Upper lobe of left lung (tissue), 6 donors: ENCODE measurements at places on chromosomes 3 and 15. TPM values are rescaled to one million over a fixed set of nuclear protein-coding genes. Genes with fewer than 3 reads are reported as not detected.

Gene ZNF592
- 30.9 TPM for total RNA-seq

Gene CMTM8
- 28.9 TPM for total RNA-seq

Gene SUCNR1
- 2.4 TPM for total RNA-seq

Gene IL17RC
- 83.8 TPM for total RNA-seq

DNA sequence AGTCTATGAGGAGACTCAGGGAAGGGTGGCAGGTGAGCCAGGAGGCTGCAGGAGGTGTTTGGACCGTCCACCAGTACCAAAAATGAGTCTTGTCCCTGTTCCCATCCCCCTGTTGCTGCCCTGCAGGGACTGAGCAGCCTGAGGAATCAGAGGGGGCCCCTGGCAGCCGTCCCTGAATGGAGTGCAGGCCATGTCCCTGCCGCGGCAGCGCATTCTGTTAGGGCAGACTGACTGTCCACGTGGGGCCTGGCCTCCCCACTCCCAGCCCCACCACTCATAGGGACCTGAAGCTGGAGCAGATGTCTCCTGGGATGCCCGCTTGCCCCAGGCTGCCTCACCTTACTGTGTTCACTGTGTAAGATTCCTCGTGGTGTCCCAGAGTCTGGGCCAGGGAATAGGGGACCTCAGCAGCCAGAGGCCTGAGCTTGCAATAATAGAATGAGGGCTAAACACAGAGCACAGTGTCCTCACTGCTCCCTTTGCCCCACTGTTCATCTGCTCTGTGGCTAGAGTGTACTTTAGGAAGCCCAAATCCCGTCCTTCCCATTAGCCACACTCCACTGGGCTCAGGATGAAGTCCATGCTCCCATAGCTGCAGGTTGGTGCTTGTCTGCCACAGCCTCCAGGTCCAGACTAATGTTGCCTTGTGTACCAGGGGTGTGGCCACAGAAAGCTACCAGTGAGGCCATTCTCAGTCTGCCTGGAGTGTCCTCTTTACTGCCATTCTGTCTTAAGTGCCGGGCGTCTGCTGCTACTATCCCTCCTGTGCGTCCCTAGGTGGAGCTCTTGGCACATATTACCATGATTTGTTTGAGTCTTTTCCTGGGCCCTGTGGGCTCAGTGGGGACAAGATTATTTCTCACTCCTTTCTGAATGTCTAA lies 63.2 kb downstream of the HCN4 start:
- peak; percentile 59 for DNase-seq
- H3K27me3 ChIP-seq, result no peaks in the 10 kb centered on the region
- H3K4me1 ChIP-seq, result no peaks in the 10 kb centered on the region
- H3K36me3 ChIP-seq, result peaks cover 30% of the 10 kb centered on the region
- H3K4me3 ChIP-seq, result no peak overlapping the region
- no peak overlapping the region for H3K27ac ChIP-seq

GRCh38 chr3:160448845-160449635 lies 546 bp downstream of the TRIM59 start:
- H3K27me3 ChIP-seq, result no peaks in the 10 kb centered on the region
- no peak for DNase-seq
- H3K27ac ChIP-seq, result peak overlapping the region; percentile 58
- peak overlapping the region; percentile 60 for H3K4me3 ChIP-seq
- H3K36me3 ChIP-seq, result no peaks in the 10 kb centered on the region

Gene GORASP1
- total RNA-seq, result 71.6 TPM

Gene NLGN1
- total RNA-seq, result under 0.01 TPM

GRCh38 chr15:77032647-77033416 lies 37.9 kb downstream of the PSTPIP1 start:
- no peak for DNase-seq
- no peak overlapping the region for H3K4me3 ChIP-seq
- H3K4me1 ChIP-seq, result peaks cover 24% of the 10 kb centered on the region
- H3K27ac ChIP-seq, result no peak overlapping the region
- no peaks in the 10 kb centered on the region for H3K27me3 ChIP-seq

DNA sequence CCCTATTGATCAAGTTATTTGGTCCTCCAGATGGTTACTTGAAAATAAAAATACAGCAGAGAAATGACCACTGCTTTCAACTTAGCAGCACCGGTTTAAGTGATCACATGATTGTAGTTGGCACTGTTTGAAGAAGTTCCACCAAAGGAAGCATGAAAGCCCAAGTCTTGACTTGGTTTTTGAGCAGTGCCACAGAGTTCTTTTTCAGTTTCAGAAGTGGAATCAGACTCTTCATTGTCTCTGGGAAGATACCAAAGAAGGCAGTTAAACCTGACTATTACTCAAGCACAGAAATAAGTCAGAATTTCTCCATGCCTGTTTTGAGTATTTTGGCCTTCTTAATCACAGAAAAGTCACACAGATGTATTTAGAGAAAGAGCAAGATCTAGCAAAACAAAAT lies 66.7 kb downstream of the BBX start:
- H3K4me1 ChIP-seq, result no peaks in the 10 kb centered on the region
- H3K36me3 ChIP-seq, result no peaks in the 10 kb centered on the region
- H3K4me3 ChIP-seq, result no peak overlapping the region

Gene PRTG
- 15.7 TPM for total RNA-seq

DNA sequence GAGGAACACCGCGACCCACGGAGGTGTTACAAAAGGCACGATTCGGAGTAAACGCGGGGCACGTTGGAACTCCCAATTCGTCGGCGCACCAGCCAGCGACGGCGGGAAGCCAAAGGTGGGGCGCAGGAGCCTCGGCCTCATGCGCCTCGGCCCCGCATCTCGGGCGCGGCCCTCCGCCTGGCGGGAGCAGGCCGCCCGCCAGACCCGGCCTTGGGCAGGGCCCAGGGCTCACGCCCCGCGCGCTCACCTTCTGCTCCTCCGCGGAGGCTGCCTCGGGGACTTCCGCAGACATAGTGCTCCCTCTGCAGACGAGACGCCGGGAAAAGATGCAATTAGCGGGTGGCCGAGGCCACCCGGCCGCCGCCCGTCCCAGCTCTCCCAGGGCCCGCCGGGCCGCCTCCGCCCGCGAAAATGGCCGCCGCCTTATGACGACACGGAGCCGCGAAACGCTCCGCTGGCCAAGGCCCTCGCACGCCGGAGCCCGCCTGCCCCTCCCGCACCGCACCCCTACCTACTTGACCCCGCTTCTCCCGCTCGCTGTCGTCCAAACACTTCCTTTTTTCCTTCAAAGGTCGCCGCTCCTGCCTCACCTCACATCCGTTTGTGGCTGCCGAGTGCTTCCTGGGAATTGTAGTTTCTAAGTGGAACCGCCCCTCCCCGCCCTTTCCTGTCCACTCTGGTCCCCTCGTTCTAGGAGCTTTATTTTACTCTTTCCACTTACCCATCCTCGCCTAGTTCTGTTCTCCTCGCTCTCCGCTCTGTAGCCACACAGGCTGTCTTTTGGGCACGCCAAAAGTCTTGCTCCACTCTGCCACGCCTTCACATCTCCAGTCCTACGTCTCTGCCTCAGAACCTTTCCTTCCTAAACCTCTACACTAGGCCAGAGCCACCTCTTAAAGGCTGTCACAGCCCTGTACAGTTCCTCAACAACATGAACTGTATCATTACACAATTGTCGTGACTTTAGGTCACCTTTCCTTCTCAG lies at the start of gene ARPP19:
TSS of gene ARPP19 (minus strand) at position 430 of the 985 bp plus-strand sequence. CDS start at position 292, 138 bp downstream.
- peak within 1 kb of the TSS; percentile 77 for H3K4me3 ChIP-seq
- peak; percentile 97 for DNase-seq
- H3K27me3 ChIP-seq, result no peaks in the 10 kb centered on the region
- H3K36me3 ChIP-seq, result no peaks in the 10 kb centered on the region
- peaks cover 34% of the 10 kb centered on the region for H3K4me1 ChIP-seq
- H3K27ac ChIP-seq, result peak within 1 kb of the TSS; percentile 96

Gene GOLGA6L10
- 4.3 TPM for total RNA-seq

Gene DCBLD2
- 42.8 TPM for total RNA-seq

Gene FBN1
- 159 TPM for total RNA-seq

DNA sequence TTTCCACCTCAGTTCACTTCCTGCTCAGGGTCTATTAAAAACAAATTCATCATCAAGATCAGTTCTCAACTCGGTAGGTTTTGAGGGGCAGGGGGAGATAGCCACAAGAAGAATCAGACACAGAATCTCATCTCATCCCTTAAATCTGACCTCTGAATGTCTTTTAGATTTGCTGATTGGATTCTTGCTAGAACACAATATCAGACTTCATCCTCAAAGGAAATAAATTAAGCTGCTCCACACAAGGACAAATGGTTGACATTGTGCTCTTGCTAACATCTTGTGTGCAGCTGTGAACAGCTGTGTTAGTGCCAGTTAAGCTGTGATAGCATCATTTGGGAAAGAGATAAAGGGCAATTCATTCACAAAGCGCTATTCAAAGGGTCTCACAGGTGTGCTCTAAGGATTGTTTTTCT lies 184.0 kb upstream of the ADAMTS9 start:
- H3K27me3 ChIP-seq, result no peaks in the 10 kb centered on the region
- no peaks in the 10 kb centered on the region for H3K36me3 ChIP-seq
- DNase-seq, result no peak
- H3K4me1 ChIP-seq, result no peaks in the 10 kb centered on the region

- peaks cover 11% of the 10 kb centered on the region for H3K4me1 ChIP-seq
- H3K36me3 ChIP-seq, result no peaks in the 10 kb centered on the region
- DNase-seq, result no peak
- peak overlapping the region; percentile 98 for H3K4me3 ChIP-seq
- peak overlapping the region; percentile 98 for H3K27ac ChIP-seq
Measured at GRCh38 chr3:196740481-196741248, 1.0 kb downstream of the PAK2 start.

- H3K27ac ChIP-seq, result no peak overlapping the region
- DNase-seq, result no peak
- H3K36me3 ChIP-seq, result no peaks in the 10 kb centered on the region
- no peaks in the 10 kb centered on the region for H3K27me3 ChIP-seq
- H3K4me3 ChIP-seq, result no peak overlapping the region
- H3K4me1 ChIP-seq, result no peaks in the 10 kb centered on the region
Measured at GRCh38 chr3:184765730-184766074, 46.3 kb upstream of the VPS8 start.

Gene KY
- 0.27 TPM for total RNA-seq

Gene SI
- not detected for total RNA-seq

DNA sequence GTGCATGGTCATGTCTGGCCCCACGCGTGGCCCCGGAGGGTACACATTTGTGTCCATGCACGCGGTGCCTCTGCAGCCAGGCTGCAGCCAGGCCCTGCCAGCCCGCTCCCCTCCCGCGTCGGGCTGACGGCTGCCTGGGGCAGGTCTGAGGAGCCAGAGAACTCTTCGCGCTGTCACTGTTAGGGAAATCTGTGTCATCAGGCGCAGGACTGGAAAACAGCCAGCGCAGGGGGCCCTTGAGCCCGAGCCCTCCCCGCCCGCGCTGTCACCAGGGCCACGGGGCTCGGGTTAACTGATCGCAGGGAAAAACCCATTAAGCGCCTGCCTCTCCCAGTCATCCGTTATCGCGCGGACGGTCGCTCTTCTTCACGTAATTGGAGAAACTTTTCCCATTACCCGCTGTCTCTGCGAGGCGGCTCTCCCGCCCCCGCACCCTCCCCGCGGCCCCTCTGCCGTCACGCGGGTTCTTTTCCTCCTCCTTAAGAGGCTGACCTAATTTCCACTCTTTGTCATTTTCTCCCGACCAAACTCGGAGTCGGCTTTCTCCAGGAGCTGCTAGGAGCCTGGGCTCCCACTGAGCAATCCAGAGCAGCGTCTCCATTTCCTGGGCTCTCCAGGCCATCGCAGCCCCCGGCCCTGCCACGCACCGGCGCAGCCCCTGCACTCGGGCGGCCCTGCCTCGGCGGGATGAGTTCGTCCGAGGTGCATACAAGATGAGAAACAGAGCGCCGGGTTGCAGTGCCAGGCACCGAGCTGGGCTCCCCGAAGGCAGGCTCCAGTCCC lies 57.5 kb upstream of the PRR23E start:
- no peaks in the 10 kb centered on the region for H3K36me3 ChIP-seq
- no peak overlapping the region for H3K27ac ChIP-seq
- no peak overlapping the region for H3K4me3 ChIP-seq
- no peaks in the 10 kb centered on the region for H3K27me3 ChIP-seq
- DNase-seq, result peak; percentile 90

GRCh38 chr15:96565266-96565665 lies 234.8 kb downstream of the NR2F2 start:
- H3K27ac ChIP-seq, result no peak overlapping the region
- no peaks in the 10 kb centered on the region for H3K4me1 ChIP-seq
- no peak overlapping the region for H3K4me3 ChIP-seq
- no peak for DNase-seq
- H3K27me3 ChIP-seq, result no peaks in the 10 kb centered on the region

Gene PSTPIP1
- total RNA-seq, result 18.4 TPM

GRCh38 chr3:17755836-17756235 lies 13.4 kb upstream of the TBC1D5 start:
- no peak for DNase-seq
- H3K27ac ChIP-seq, result no peak overlapping the region
- peaks cover 3% of the 10 kb centered on the region for H3K4me1 ChIP-seq

DNA sequence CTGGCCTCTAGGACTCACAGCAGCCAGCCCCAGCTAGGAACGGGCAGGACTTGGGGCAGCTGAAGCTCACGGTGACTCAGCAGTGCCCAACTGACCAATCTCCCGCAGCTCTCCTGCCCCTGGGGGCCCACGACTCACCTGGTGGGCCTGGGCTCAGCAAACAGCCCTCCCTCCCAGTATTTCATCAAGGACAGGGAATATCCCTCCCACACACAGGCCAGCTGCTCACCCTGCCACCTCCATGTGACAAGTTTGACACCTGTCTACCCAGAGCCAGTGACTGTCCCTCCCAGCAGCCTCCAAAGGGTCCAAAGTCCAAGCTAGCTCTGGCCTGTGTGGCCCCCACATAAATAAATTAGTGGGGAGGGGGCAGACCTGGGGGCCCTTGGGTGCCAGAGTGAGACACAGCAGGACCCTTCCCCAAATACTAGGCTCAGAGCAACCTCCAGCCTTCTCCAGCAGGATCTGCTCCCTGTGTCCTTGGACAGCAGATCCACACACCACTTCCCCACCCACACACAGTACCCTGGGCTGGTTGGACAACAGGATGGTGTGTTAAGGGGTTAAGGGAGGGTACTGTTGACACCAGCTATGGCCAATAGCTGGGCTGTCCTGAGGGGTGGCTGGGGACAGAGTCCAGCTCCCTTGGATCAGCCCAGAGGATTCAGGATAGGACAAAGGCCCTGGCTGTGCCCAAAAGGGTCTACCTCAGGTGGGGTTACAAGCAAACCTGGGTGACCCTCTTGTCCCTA lies 4.3 kb downstream of the GNAT1 start:
- H3K27me3 ChIP-seq, result peaks cover 9% of the 10 kb centered on the region
- peaks cover 12% of the 10 kb centered on the region for H3K4me1 ChIP-seq
- H3K4me3 ChIP-seq, result no peak overlapping the region
- H3K27ac ChIP-seq, result no peak overlapping the region
- H3K36me3 ChIP-seq, result no peaks in the 10 kb centered on the region
- DNase-seq, result no peak

DNA sequence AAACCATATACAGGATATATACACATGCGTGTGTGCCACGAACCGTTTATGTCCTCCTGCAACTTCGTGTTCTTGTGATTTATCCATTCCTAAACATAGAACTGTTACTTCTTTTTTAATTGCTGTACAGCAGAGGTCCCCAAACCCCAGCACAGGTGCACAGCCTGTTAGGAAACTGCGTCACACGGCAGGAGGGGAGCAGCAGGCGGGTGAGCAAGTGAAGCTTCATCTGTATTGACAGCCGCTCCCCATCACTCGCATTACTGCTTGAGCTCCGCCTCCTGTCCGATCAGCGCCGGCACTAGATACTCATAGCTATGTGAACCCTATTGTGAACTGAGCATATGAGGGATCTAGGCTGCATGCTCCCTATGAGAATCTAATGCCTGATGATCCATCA lies 34.9 kb upstream of the NRROS start:
- no peaks in the 10 kb centered on the region for H3K27me3 ChIP-seq
- H3K27ac ChIP-seq, result no peak overlapping the region
- no peak for DNase-seq
- no peaks in the 10 kb centered on the region for H3K36me3 ChIP-seq
- no peak overlapping the region for H3K4me3 ChIP-seq
